Nasal cavity respiratory epithelium epithelial cell of viscerocranial mucosa (primary cell): ENCODE measurements at places on chromosomes 5 and 9. TPM values are rescaled to one million over a fixed set of nuclear protein-coding genes. Genes with fewer than 3 reads are reported as not detected.

PLEKHG4B gene
- total RNA-seq: 0.07 TPM in 1 of 2 replicates, not detected in the other

FOXI1 gene
- not detected in 2 replicates for total RNA-seq

FGD3 gene
- total RNA-seq: 0.34 and 1.9 TPM in 2 replicates

ZNF366 gene
- not detected in 2 replicates for total RNA-seq

ZNG1C gene
- 41.4 and 42.0 TPM in 2 replicates for total RNA-seq

HSPA4 gene
- 178 and 215 TPM in 2 replicates for total RNA-seq

TMEM215 gene
- not detected in 2 replicates for total RNA-seq

SURF4 gene
- 239 and 361 TPM in 2 replicates for total RNA-seq

ANGPTL2 gene
- total RNA-seq: under 0.01 and 0.14 TPM in 2 replicates

THBS4 gene
- total RNA-seq: 0.68 and 1.00 TPM in 2 replicates

ADGRD2 gene
- 0.07 and 0.34 TPM in 2 replicates for total RNA-seq

MAMDC2 gene
- total RNA-seq: 0.68 and 6.8 TPM in 2 replicates

PKN3 gene
- total RNA-seq: 1.1 and 1.4 TPM in 2 replicates

CCNJL gene
- 4.1 and 4.9 TPM in 2 replicates for total RNA-seq

PAPPA gene
- 0.68 and 13.1 TPM in 2 replicates for total RNA-seq

CXCL14 gene
- 0.34 and 6.5 TPM in 2 replicates for total RNA-seq

PCDHB12 gene
- under 0.01 and 0.28 TPM in 2 replicates for total RNA-seq

C9orf153 gene
- total RNA-seq: 0.34 and 0.64 TPM in 2 replicates

ELL2 gene
- 117 and 132 TPM in 2 replicates for total RNA-seq

RASGRF2 gene
- 0.71 and 1.0 TPM in 2 replicates for total RNA-seq

PCDHB3 gene
- under 0.01 and 0.57 TPM in 2 replicates for total RNA-seq

CDX1 gene
- not detected in 2 replicates for total RNA-seq

MYO10 gene
- total RNA-seq: 62.9 and 94.1 TPM in 2 replicates

NKD2 gene
- total RNA-seq: 0.34 and 1.3 TPM in 2 replicates

PCDHB4 gene
- under 0.01 and 0.21 TPM in 2 replicates for total RNA-seq

MRPS30 gene
- 56.7 and 93.3 TPM in 2 replicates for total RNA-seq

RASEF gene
- total RNA-seq: 3.4 and 20.9 TPM in 2 replicates

COMMD10 gene
- total RNA-seq: 31.4 and 31.8 TPM in 2 replicates

PCDHA4 gene
- total RNA-seq: 0.34 and 2.3 TPM in 2 replicates

KIAA0825 gene
- 1.0 and 3.4 TPM in 2 replicates for total RNA-seq

SOHLH1 gene
- total RNA-seq: not detected in 2 replicates

IGFBPL1 gene
- 0.07 TPM in 1 of 2 replicates, not detected in the other for total RNA-seq

ALDH7A1 gene
- 44.1 and 69.8 TPM in 2 replicates for total RNA-seq

COL27A1 gene
- total RNA-seq: 3.1 and 10.5 TPM in 2 replicates

PCDHB2 gene
- total RNA-seq: 0.34 and 4.1 TPM in 2 replicates

PRSS3 gene
- 3.1 and 36.6 TPM in 2 replicates for total RNA-seq

RHOBTB3 gene
- total RNA-seq: 3.4 and 48.1 TPM in 2 replicates

PAEP gene
- total RNA-seq: not detected in 2 replicates

HACD4 gene
- 1.7 and 7.9 TPM in 2 replicates for total RNA-seq
